Right atrium auricular region (tissue), 2 donors: ENCODE measurements at places on chromosomes 12 and 14. TPM values are rescaled to one million over a fixed set of nuclear protein-coding genes. Genes with fewer than 3 reads are reported as not detected.

DNA sequence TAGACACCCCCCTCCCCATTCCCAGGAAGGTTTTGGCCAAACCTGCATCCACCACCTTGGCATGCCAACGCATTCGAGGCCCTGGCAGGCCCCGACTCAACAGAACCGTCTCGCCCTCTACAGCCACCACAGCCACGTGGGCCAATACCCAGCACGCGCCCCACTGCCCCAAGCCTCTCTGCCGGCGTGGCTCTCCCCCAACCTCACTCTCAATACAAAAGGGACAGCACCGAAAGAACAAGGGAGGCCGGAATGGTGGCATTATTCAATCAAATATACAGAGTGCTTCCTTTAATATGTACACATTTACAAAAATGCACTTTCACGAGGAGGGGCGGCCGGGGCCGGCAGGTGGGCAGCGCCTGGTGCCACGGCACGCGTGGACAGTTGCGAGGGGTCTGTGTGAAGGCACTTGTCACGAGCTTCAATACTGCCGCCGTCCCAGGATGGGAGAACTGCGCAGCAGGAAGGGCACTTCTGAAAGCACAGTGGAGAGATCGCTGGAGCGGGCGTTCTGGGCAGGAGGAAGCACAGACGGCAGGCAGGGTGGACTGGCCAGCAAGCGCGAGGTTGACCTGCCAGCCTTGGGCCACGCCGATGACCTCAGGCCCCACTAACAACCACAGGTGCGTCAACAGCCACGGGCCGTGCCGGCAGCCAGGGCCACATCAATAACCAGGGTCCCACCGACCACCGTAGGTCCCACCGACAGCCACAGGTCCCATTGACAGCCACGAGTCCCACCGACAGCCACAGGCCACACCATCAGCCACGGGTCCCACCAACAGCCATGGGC is 26.9 kb downstream of the JAG2 start:
- DNase-seq, result no peak

The PLA2G1B gene
- total RNA-seq, result not detected

DNA sequence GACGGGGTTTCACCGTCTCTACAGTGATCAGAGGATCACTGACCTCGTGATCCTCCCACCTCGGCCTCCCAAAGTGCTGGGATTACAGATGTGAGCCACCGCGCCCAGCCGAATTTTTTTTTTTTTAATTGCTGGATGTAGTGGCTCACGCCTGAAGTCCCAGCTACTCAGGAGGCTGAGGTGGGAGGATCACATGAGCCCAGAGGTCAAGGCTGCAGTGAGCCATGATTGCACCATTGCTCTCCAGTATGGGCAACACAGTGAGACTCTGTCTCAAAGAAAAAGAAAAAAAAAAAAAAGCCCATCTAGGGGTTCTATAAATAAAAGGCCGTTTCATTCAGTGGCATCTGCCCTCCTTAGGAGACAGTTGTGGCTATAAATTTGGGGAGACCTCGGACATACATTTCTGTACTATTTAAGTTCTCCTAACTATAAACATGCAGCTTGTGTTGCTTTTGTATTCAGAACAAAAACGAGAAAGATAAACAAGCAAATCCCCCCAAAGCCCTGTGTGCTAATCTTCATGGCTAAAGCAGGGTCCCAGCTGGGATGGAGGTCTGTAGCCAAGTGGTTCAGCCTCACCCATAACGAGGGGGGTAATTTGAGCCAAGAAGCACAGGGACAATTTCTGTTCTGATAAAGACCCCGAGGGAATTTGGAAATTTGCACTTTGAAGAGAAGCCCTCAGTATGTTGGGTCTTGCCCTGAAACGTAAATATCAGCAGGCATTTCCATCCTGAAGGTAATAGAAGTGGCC is 35.0 kb upstream of the BCL7A start:
- no peak for DNase-seq

DNA sequence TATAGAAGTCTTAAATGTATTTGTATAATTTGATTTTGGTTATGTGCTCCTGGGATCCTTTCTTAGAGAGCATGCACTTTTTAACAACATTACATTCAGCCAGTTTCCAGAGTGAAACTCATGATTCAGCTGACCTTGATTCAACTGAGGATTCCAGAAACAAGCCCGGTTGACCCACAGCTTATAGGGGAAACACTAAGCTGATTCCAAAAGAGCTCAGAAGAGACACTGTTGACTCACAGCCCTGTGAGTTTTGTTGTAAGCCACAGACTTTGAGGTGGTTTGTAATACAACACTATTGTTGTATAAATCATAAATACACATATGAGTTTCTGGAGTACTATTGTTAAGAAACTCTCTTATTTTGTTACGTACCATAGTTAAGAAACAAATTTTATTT is 133.8 kb upstream of the MGAT4C start:
- no peak for DNase-seq

The TMEM260 gene
- total RNA-seq, result 5.5 TPM

The ESR2 gene
- 0.30 TPM for total RNA-seq

- DNase-seq, result no peak
These were observed 46.5 kb upstream of the GZMB start for GRCh38 chr14:24680516-24680915.

The TTC7B gene
- total RNA-seq, result 57.3 TPM

- DNase-seq, result no peak
These were observed 612.5 kb downstream of the FSCB start for GRCh38 chr14:43894534-43894933.

GRCh38 chr12:19181666-19182426 is 52.3 kb downstream of the PLEKHA5 start:
- no peak for DNase-seq
